ENCODE measurements at places on chromosomes 2 and 18.

DNA sequence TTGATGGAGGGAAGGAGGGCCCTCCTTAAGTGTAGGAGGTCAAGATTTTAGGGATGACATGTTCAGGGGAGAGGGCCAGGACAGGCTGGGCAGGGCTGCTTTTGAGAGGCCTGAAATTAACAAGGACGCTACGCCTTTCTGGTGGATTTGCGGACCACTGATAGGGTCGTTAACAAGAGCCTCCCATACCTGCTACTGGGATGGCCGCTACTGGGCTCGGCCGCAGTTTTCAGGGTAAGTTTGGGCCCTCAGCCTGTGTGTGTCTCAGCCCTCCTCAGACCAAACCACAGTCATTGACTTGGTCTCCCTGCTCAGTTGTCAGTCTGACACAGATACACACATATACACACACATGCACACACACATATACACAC, 180.9 kb downstream of the SMAD2 start:
- DNase-seq, result no peak

- DNase-seq, result no peak
These were observed 4.1 kb upstream of the LYPD6B start for GRCh38 chr2:149034406-149034805.

DNA sequence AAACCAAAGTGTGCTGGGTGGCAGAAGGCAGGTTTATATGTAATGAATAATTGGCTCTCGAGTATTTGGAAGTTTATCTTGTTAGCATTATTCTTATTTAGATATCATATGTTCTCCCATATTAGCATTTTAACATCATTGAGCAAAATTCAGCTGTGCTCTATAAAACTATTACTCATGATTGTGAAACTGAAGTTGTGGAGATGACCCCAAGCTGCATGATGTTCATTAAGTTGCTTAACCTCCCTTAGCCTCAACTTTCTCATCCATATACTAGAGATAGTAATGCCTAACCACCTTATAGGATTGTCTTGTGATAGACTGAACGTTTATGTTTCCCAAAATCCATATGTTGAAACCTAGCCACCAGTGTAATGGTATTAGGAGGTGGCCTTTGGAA, 346.3 kb downstream of the SATB2 start:
- DNase-seq, result no peak

DNA sequence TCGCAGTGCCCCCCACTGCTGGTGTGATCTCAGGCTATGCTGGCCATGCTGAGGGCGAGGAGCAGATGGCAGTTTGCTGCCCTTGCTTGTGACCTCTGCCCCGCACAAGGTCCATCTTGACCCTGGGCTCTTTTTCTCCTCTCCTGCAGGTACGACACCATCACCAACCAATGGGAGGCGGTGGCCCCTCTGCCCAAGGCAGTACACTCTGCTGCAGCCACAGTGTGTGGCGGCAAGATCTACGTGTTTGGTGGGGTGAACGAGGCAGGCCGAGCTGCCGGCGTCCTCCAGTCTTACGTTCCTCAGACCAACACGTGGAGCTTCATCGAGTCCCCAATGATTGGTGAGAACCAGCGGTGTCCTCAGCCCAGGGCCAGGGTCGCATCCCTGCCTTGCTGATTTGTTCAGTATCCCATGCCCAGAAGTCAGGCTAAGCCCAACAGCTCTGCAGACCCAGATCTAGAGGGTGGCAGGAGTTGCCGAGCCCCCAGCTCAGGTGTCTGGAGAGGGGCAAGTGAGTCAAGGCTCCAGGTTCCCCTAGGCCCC, 223.8 kb downstream of the ATAD2B start:
- no peak for DNase-seq

DNA sequence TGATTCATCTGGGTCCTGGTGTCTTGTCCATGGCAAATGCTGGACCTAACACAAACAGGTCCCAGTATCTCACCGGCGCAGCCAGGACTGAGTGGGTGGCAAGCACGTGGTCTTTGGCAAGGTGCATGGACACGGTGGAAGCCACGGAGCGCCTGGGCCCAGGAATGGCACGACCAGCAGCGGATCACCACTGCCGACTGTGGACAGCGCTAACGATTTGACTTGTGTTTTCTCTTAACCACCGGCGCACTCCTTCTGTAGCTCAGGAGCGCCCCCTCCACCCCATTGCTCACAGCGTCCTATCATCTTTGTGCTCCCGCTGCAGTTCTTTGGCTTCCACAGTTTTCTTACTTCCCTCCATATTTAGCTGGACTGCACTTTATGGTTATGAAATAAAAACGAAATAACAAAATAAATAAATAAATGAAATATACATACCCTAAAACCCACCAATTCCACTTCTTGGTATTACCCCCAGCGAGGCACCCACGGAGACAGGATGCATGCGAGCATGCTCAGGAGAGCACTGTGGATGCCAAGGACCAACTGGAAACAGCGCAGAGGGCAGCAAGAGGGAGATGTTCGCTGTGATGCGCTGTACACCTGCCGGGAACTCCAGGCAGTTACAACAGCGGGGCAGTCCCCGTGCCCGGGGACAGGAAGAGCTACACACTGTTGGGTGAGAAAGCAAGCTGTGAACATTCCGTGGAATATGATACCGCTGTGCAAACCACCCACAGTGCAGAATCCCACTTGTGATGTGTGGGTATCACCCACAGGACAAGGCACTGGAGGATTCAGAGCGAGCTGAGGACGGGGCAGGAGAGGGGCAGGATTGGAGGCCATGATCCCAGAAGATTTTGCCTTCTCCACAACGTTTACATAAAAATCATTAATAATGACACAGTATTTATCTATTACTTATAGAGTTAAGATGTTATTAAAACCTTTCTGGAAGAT, 7.0 kb upstream of the CIDEA start:
- DNase-seq, result no peak

GRCh38 chr2:134139611-134140010, 114.3 kb upstream of the MGAT5 start:
- DNase-seq, result no peak

DNA sequence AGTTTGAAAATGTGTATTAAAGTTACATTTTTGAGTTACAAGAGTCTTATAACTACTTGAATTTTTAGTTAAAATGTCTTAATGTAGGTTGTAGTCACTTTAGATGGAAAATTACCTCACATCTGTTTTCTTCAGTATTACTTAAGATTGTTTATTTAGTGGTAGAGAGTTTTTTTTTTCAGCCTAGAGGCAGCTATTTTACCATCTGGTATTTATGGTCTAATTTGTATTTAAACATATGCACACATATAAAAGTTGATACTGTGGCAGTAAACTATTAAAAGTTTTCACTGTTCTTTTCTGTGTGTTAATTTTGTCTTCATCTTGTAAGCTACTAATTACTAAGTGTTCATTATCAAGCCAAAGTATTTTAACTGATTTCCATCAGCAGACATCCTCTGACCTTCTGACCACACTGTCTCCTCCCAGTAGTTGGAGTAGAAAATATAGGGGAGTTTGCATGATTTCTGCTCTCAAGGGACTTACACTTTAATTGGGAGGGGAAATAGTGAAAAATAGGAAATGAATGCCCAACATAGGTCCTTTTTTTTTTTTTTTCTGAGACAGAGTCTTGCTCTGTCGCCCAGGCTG, 4.3 kb downstream of the PMAIP1 start:
- no peak for DNase-seq

DNA sequence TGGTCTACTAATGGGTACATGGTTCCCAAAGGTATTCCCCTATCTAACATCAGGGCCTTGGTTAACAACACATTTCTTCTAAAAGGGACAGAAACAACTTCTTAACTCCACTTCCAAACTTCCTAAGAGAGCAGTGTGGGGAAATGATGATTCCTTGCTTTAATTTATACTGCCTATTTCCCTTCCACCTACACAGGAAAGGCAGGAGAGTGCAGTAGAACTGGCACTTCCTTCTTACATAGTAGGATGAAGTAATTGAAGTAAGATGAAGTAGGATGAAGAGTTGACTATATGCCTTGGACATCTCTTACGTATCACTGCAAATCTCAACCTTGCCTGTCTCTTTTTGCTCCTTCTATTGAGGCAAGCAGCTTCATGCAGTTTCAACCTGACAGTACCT, 54.7 kb downstream of the CD28 start:
- no peak for DNase-seq

- peak; percentile 50 for DNase-seq
These were observed 49.4 kb downstream of the TSPYL6 start for GRCh38 chr2:54206596-54206995.

- peak; percentile 55 for DNase-seq
These were observed 274.7 kb downstream of the ZNF521 start for GRCh38 chr18:25077038-25077943.

DNA sequence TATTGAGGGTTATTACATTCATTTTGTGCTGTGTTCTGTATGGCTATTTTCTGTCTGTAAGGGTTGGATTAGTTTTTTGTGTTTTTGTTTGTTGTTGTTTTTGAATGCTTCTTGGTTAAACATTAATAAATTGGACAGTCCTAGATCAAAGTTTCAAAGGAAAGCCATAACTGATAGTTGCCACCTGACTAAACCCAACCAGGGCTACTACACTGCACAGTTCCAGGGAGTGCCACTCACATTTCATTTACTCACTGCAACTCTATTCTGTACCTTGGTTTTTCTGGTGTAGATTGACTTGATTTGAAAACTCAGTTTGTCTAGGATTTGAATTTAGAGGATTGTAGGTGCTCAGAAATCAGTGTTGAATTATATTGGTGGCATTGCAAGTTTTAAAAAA, 6.4 kb downstream of the MYL12B start:
- no peak for DNase-seq

DNA sequence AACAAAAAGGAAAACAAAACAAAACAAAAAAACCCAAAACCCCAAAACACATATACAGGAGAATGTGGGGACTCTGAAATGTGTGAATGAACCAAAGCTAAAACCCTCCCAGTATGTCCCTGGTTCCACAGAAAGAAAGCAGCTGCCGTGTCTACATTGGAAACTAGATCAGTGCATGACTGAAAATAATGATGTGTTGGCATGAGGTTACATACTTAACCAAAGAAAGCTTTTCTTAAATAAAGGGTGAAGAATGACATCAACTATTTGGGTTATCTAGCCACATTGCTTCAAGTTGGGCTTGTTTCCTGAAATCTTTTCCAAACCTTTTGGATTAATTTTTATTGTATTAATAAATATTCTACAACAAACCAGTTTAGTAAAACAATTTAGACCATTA, 91.9 kb upstream of the FN1 start:
- DNase-seq, result peak; percentile 86

DNA sequence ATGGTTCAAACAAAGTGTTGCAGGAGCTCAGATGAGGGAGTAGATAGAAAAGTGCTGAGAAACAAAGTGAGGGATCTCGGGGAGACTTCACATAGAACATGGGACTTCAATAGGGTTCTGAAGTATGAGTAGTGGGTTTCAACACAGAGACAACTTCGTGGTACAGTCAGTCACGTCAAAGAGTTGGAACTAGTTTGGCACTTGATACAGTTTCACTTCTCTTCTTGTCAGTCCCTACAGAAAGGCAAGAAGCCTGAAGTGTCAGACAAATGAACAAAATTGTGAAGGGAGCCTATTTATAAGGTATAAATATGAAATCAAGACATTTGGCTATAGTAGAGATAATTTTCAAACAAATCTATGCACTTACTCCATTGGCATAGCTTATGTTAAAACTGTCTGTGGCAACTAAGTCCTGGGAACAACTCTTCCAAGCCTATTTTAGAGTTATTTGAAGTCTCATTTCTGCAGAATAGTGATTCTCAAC, 338.0 kb downstream of the TDRD15 start:
- no peak for DNase-seq

- no peak for DNase-seq
These were observed 11.8 kb downstream of the MTCL1 start for GRCh38 chr18:8717011-8717770.

GRCh38 chr2:151176661-151177060, 85.0 kb downstream of the RBM43 start:
- no peak for DNase-seq
